ENCODE measurements at places on chromosomes 1 and 21.

DNA sequence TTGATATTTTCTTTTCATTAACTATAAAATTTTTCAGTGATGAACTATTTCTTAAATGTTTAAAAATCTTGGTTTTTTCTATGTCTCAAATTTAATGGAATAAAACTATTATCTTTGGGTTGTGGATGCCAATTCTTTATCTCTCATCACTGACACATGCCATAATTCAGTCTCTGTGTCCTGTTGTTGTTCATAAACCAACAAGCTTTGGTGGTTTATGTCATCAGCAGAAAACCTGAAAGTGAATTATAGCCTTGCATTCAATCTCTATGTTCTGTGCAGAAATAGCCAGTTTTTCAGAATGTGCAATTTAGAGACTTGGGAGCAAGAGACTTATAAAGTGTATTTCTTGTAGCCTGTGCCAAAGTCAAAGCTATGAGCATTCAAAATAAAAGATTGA is 462.6 kb upstream of the ADGRL4 start:
- no peak for DNase-seq

DNA sequence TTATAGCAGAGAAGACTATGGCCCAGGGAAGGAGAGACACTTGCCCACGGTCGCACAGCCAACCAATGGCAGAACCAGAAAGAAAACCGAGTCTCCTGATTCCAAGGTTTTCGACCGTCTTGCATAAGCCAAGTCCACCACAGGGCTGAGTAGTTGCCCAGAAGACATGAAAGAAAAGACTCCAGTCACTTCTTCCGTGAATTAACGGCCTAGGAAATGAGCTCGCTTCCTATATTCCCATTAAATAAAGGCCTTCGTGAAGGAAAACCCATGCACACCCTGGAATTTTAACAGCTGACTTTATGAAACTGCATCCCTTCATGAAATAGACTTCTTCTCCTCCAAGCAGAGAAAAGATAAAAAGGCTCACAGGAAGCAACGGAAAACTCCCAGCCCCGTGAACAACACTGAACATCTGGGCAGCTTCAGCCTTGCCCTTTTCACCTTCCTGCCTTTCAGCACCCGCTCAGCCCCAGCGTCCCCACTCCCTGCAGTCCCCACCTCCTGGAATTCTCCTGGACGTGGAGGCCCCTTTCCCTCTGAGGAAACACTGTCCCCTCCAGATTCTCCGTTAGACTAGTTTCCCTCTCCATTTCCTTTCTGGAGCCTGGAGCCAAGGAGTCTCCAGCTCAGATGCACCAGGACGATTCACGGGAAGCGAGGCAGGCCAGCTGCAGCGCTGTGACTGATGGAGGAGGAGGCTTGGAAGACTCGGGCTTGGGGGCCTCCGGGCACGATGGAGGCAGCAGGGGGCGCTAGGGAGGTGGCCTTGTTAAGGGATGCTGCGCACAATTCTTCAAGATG is 2.7 kb upstream of the MYOC start:
- DNase-seq = peak; percentile 64

DNA sequence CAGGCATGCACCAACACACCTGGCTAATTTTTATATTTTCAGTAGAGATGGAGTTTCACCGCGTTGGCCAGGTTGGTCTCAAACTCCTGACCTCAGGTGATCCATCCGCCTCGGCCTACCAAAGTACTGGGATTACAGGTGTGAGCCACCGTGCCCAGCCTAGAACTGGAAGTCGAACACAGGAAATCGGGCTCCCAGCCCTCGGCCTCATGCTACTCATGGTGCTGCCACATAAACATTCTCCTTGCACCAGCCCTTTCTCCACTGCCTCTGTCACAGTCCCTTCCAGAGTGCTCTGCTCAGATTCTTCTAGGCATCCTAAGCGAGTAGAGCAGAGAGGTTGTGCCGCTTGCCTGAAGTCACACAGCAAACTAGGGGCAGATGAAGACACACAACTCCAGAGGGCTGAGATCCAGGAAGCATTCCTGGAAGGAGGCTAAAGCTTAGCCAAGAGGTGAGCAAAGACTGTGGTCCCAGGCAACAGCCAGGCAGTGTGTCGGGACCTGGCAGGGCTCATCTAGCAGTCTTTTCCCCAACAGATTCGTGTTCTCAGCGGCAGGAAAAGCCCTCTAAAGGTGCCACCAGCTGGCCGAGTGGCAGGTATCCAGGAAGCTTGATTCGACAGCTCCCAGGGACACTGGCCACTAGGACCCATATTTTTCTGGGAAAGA is 29.6 kb upstream of the NPPB start:
- no peak for DNase-seq

DNA sequence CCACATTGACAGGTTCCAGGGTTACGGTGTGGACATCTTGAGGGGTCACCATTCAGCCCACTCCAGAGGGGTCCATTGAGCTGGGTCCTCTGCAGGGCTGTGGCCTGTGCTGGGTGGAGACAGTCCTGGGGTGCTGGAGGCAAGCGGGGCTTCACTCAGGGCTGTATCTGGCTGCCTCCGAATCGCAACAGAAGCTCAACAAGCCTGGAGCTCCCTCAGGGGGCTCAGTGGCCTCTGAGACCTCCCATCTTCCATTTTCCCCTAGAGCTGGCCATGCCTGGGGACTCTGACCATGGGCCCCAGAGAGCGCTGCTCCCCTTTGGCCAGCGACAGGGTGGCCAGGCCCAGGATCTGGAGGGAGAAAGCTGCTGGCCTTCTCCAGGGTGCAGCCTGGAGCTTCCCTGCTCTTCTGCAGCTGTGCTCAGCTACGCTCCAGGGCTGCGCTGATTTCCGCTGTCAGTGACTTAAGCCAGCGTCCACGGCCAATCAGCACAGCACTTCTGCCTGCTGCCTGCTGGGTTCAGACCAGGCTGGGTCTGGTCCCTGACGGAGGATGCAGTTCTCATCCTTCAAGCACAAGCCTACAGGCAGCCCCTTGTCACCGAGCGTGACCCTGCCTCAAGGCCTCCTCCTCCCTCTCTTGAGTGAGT is 45.0 kb upstream of the ADARB1 start:
- DNase-seq = no peak

DNA sequence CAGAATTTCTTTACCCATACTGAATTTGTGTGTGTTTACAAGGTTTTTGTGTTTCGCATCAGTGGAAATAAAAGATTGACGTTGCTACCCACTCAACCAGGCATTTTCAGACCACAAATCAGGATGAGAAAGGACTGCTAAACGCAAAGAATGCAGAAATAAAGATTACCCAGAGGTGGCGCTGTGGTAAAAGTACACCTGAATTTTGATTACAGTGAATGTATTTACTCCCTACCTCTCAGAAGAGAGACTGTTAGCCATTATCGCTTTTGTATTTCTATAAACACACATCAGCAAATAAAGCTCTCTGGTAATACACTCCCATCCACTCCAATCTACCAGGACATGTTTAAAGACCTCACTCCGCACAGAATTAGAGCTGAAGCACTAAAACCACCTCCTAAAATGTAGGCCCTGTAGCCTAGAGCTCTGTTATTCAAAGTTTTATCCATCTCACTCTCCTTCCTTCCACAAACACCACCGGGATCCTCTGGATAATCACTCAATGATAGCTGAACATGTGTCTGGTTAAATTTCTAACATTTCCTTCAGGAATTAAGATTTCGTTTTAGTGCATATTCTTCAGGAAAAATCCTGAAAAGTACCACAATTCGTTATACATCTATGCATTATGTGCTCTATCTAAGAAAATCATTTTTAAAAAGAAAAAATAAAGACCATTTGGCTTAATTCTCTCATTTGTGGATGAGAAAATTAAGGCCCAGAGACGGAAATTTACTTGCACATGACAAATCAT is 2.5 kb upstream of the LMO4 start:
- DNase-seq = peak; percentile 20

- DNase-seq = peak; percentile 8
These were observed at the start of gene PTPRF for GRCh38 chr1:43530483-43531106. PTPRF (plus strand) TSS chr1:43530883; CDS start chr1:43545076, 14,193 bp downstream.

GRCh38 chr1:207898836-207899235 is 12.1 kb downstream of the CD34 start:
- DNase-seq = no peak

DNA sequence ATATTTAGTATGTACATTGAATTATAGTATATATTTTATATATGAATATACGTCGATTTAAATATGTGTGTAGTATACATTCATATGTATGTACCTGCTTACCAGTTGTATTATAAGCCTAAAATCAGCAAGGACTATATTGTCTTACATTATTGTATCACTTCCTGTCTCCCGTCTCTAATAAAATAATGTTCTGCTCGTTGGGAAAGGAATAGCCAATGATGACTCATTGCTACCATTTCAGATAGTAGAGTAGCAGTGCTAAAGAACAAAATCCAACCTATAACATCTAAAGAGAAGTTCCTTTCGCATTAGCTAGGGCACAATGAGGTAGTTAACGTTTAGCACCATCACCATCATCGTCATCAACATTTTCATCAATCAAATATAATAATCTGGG is 39.9 kb upstream of the SMYD2 start:
- DNase-seq = no peak

GRCh38 chr1:6446665-6447015 is 19.3 kb downstream of the TNFRSF25 start:
- no peak for DNase-seq

DNA sequence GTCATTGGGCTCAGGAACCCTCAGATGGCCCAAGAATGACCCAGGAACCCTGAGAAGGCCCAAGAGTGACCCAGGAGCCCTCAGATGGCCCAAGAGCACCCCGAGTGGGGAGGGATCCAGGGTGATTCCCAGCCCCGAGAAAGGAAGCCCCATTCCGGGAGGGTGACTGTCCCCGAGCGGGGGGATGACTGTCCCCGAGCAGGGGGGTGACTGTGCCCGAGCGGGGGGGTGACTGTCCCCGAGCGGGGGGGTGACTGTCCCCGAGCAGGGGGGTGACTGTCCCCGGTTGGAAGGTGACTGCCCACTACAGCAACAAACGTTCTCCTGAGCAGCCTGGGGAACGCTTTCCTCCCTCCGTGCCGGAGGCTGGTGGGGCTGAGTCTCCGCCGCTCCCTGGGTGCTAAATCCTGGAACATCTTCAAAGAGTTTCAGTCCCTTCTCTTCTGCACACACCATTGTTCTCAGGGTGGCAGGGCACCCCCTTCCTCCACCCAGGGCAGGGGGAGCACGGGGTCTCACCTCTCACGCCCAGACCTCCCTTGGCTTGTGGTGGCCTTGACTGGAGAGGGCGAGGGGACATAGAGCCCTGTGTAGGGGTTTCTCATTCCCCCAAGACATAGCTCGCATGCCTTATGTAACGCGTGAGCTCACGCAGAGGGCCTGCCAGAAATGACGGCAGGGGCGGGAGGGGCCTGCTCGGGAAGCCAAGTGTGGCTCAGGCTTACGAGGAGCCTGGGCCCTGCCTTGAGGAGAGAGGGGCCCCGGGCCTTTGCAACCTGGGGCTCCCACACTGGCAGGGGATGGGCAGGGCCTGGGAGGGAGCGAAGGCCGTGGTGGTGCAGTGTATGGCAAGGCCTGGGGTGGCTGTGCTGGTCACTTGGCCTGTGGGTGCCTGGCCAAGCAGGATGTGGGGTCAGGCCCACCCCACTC is 14.3 kb upstream of the SKI start:
- DNase-seq = no peak

DNA sequence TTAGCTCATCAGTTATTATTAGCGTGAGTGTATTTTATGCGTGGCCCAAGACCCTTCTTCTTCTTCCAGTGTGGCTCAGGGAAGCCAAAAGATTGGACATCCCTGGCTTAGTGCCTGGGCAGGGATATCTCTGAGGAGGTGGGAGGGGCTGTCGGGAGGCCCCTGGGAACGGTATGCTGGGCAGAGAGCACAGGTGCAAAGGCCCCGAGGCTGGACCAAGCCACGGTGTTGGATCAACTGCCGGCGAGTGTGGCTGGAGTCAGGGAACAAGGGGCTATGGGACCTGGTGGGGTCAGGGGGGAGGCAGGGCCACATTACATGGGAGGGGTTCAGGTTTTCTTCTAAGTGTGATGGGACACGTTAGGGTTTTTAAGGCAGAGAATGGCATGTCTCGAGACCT is 62.7 kb downstream of the FHAD1 start:
- DNase-seq = no peak

DNA sequence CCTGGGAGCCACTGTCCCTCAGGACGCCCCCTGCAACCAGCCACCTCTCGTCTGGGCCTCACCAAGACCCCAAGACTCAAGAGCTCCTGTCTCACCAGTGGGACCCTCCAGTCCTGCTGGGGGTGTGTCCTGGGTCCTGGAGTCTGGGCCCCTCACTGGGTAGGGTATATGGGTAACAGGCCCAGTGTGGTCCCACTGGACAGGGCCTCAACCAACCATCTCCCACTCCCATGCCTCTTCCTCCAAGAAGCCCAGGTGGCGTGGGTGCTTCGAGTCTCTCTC is 725 bp upstream of the VWA1 start:
- no peak for DNase-seq

- no peak for DNase-seq
These were observed 394.9 kb upstream of the B3GALT2 start for GRCh38 chr1:193581341-193581740.

GRCh38 chr1:231192620-231193163 is 30.8 kb downstream of the TRIM67 start:
- DNase-seq = no peak

DNA sequence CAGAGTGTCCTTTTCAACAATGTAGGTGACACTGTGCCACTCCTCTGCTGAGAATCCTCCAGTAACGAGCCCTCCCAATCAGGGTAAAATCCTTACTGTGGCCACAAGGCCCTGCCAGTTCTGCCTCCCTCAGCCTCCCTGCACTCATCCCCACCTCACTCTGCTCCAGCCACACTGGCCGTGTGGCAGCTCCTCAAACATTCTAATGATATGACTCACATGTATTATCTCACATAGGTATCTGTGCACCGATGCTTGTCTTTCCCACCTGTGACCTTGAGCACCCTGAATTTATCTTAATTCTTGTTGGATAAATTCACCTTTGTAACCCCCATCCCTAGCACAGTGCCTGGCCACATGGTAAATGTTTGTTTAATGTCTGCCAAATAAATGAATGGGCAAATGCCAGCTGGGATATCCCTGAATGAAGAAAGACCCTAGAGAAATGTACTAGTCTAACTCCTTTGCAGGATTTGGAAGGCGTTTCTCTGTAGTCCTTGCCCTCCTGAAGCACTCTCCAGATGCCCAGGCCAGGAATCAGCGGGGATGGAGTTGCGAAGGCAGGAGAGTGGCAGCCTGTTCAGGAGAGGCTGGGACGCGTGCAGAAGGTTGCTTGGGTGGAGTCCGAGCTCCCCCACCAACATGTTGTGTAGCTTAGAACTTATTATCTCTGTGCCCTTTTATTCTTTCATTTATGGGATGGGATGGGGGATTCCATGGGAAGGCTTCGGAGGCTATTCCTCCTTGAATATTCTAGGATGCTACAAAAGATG is 106.0 kb downstream of the TMEM53 start:
- no peak for DNase-seq

GRCh38 chr1:93871366-93871765 is 7.6 kb downstream of the DNTTIP2 start:
- no peak for DNase-seq

DNA sequence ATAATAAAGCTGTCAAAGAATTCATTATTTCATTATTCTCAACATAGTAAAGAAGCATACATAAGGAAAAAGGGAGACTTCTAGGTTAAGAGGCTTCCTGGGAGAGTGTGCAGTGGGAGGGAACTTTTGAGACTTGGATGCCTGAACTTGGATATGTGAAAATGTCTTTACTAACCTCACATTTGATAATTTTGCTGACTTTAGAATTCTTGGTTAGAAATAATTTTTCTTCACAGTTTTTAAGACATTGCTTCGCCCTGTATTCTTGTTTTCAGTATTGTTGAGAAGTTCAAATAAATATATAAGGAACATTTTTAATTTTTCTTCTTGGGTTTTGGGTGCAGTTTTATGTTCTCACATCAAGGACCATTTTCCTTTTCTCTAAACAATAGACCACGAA is 40.0 kb downstream of the GPSM2 start:
- no peak for DNase-seq

- DNase-seq = no peak
These were observed 64.9 kb downstream of the PRKCZ start for GRCh38 chr1:2115008-2115641.

- DNase-seq = no peak
These were observed 14.8 kb downstream of the LCK start for GRCh38 chr1:32265846-32266245.
